ENCODE measurements at places on chromosomes 7 and 10.

GRCh38 chr10:58625070-58625469 is 112.4 kb downstream of the BICC1 start:
- no peak for DNase-seq

DNA sequence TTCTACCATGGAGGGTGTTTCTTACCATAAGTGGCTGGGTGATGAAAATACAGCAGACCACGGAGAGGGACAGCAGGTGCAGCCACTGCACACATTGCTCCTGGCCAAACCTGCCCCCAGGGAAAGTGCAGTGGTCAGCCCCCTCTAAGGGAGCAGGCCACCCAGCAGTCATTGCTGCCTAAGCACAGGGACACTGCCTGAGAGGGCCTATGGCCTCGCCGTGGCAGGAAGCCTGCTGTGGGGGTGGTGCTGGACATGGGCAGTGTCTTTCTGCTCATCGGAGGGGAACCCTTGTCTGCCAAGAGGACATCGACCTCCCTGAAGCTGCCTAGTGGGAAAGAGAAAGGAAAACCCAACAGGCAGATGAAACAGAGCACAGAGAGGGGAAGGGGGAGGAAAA is 118.3 kb downstream of the PKD1L1 start:
- DNase-seq: no peak

GRCh38 chr7:139118234-139118804 is 8.8 kb upstream of the ZC3HAV1 start:
- no peak for DNase-seq

- DNase-seq: no peak
These were observed 218.4 kb downstream of the GRM8 start for GRCh38 chr7:127034186-127034806.

DNA sequence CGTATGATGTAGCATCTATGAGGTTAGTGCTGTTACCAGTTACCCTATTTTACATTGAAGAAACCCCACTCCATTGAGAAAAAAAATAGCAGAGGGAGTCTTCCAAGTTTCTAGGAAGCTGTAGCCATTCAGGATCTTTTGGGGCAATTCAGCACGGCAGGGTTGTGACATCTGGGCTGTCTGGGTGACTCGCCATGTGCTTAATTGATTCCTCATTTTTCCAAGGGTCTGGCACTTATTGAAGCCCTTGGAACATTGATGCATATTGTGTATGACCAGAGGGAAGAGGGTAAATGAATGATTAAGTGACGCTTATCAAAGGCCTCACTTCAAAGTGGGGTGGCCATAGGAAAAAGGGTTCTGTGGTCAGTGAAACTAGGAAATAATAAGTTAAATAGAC is 248.7 kb downstream of the ARHGAP12 start:
- DNase-seq: no peak
